ENCODE measurements at places on chromosomes 7 and 10.

- DNase-seq: no peak
These were observed 183.3 kb downstream of the JCAD start for GRCh38 chr10:29876008-29876555.

GRCh38 chr7:105648561-105649401 lies 67.5 kb upstream of the EFCAB10 start:
- peak; percentile 64 for DNase-seq

DNA sequence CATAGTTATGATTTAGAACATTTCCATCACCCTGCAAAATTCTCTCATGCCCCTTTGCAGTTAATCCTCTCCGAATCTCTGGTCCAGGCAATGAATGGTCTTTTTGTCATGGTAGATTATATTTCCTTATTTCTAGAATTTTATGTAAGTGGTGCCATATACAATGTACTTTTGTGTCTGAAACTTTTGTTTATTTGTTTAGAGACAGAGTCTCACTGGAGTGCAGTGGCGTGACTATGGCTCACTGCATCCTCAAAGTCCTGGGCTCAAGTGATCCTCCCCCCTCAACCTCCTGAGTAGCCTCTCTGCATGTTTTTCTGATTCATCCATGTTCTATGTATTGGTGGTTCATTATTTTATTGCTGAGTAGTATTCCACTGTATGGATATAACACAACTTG lies 23.2 kb upstream of the PDK4 start:
- no peak for DNase-seq

DNA sequence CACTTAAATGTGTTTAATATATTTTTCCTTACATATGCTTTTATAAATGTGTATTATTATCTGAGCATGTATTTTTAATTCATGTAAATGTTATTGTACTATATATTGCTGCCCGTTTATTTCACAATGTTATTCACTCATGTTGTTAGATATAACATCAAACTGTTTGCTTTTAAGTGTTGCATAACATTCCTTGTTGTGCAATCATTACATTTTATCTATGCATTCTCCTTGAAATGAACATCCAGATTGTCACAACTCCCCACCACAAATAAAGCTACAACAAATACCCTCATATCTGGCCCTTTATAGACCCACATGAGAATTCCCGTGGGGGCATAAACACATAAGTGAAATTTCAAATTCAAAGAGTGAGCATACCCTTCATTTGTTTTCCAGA lies 264.2 kb downstream of the HPSE2 start:
- DNase-seq: no peak

GRCh38 chr7:13041368-13041988 lies 354.0 kb downstream of the ARL4A start:
- DNase-seq: no peak

DNA sequence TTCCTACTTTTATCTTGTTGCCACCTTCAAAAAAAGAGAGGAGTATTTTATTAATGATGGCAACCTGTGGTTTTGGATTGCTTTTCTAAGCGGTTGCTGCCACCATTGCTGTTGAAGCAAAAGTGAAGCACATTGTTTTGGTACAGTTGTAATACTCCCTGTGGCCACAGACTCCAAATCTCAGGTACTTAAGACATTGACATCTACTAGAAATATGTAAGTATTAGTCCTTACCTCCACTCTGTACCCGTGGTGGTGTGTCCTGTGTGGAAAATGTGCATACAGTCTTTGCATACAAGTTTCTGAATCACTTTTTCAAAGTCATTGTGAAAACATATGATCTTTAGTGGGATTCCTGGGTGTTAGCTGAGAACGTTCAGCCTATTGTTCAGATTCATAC lies 85.7 kb downstream of the ANLN start:
- no peak for DNase-seq

DNA sequence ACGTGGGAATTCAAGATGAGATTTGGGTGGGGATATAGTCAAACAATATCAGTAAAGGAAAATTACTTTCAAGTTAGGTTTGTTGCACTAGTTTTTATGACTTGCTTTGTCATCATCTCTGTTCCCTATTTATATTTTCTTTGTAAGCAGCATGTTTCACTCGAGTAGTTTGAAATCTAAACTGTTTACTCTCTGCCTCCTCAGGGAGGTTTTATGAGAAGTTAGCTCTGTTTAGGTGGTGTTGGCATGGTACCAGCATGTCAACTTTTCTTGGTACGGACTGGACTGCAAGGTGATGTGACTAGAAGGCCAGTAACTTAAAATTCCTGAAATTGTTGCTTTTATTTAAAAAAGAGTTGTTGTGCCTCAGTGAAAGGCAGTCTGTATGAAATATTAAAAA lies 59.2 kb upstream of the MTPN start:
- DNase-seq: no peak

- DNase-seq: no peak
These were observed 88.6 kb downstream of the LYZL1 start for GRCh38 chr10:29377333-29377961.

DNA sequence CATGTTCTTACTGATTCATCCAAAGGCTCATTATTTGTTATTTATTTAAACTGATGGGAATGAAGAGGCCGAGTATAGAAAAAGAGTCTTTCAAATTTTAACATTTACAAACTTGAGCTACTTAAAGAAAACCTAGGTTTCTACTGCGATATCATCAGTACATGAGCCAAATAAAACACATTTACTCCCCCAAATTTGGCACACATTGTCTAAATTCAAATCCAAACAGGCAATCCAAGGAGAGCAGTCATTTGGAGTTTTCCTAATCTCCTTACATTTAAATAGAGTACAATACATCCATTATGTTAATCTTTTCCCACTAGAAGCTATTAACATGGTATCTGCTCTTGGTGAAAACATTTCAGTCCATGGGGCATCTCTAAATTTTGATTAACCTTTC lies 2.2 kb downstream of the NMT2 start:
- no peak for DNase-seq

- DNase-seq: no peak
These were observed 128.6 kb downstream of the WDR37 start for GRCh38 chr10:1184541-1185430.

DNA sequence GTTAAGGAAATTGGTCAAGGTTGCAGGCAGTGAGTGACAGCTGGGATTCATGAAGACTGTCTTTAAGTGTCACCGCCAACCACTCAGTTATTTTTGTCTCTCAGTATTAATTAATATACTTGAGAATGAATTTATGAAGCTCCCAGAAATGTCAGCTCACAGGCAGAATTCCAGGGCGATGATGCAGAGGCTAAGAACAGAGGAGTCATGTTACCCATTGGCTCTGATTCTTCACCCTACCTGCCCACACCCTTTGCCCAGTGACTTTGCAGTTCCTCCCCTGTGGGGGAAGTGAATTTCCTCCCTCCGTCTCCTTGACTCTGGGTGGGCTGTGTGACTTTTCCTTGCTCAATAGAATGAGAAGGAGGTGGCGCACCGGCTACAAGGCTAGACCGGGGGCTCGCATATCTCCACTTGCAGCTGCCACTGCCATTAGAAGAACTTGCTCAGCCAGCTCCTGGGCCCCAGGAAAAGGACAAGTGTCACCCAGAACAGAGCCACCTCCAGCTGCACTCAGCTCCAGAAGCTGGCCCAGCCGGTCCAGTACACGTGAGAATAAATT lies 157.1 kb upstream of the PRKCQ start:
- DNase-seq: peak; percentile 77

DNA sequence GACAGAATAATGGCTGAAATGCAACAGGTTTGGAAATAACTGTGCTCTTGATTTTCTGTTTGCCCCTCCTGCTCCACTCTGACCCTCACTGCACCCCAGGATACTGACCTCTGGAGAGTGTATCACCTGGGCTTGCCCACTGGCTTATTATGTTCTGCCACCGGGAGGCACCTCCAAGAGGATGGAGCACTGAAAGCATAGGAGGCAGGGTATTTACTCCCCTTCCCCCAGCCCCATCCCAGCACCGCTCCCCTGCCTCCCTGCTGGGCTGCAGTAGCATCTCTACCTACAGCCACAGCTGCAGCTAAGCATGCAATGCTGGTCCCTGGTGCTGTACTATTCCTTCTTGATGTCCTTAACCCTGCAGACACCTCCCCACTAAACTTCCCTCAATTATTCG lies 26.4 kb downstream of the RAB11FIP2 start:
- DNase-seq: no peak

- no peak for DNase-seq
These were observed 36.0 kb downstream of the CLIP2 start for GRCh38 chr7:74325210-74325565.

GRCh38 chr7:105760551-105761447 lies 115.6 kb downstream of the ATXN7L1 start:
- DNase-seq: no peak

GRCh38 chr10:6279540-6280267 lies 77.0 kb downstream of the PFKFB3 start:
- peak; percentile 84 for DNase-seq

- DNase-seq: no peak
These were observed 23.1 kb upstream of the BMPER start for GRCh38 chr7:33882040-33882837.

- peak; percentile 89 for DNase-seq
These were observed 116.2 kb upstream of the LAMB4 start for GRCh38 chr7:108246227-108246837.

- DNase-seq: no peak
These were observed 8.5 kb downstream of the CPED1 start for GRCh38 chr7:120996988-120997345.

GRCh38 chr10:121357401-121357800 lies 240.8 kb downstream of the FGFR2 start:
- no peak for DNase-seq

- DNase-seq: peak; percentile 11
These were observed 129.2 kb downstream of the TES start for GRCh38 chr7:116339564-116339963.

- DNase-seq: no peak
These were observed 9.3 kb downstream of the FXYD4 start for GRCh38 chr10:43380610-43381222.

DNA sequence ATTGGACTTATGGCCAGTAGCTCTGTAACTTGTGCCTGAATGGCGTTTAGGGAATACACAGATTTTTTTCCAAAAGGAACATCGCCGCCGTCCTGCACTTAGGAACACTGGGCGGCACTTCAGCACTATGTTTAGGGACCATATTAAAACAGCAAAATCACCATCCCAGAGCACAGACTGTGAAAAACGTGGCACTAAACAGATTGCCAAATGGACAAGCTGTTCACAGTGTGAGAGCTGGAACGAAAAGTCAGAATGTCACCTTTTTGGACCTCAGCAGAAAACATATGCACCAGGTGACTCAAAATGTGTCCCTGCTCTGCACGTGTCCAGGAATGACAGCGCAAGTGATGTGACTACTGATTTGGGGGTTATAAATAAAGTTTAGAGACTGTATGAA lies 87.9 kb downstream of the ODAD2 start:
- DNase-seq: no peak

DNA sequence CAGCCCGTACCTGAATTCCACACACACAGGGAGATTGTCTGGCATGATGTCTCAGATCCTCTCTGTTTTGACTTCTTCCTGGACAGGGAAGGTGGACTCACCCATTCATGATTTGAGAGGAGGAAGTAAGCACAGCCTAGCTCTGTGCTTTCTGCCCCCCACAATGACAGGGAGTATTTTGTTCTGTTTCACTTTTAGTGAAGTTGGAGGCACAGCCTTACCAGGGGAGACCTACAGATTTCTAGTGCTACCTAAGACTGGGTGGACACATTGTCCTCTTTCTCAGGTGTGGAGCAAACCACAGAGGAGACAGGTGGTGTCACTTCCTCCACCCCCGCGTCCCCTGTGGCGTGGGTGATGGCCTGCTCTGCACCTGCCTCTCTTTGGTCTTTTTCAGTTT lies 408.6 kb upstream of the PFKP start:
- DNase-seq: no peak

DNA sequence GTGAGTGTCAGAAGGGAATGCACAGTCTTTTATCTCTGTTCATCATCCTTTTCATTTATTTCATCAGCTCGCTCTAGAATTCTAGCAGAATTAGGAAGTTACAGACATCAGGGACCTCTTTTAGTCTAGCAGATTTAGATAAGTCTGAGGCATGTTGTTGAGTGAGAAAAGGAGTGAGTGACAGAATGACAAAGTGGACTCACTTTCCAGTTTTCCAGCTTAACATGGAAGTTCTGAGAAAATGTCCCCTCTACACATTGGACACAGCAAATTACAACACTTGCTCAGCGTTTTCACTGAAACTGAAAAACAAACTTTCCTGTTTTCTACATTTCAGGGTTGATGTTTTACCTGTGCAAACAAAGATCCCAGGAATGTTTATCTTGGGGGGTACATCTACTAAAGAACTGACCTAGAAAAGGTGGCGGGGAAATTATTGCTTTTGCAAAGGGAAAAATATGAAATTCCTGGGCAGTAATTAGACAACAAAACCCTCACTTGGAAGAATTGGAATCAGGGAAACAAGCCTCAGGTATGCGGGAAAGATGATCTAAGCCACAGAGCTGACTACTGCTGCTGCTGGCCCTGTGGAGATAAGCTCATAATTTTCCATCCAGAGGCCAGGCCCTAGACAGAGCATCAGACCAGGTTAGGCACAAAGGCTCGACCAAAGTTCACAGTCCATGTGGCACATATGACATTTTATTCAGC lies 14.6 kb upstream of the CYP3A5 start:
- no peak for DNase-seq

- DNase-seq: peak; percentile 84
These were observed 24.2 kb downstream of the IFIT3 start for GRCh38 chr10:89351780-89352597.

- no peak for DNase-seq
These were observed 146.6 kb upstream of the FRMD4A start for GRCh38 chr10:14477408-14477710.

GRCh38 chr7:121343302-121343701 lies 14.5 kb downstream of the WNT16 start:
- no peak for DNase-seq

DNA sequence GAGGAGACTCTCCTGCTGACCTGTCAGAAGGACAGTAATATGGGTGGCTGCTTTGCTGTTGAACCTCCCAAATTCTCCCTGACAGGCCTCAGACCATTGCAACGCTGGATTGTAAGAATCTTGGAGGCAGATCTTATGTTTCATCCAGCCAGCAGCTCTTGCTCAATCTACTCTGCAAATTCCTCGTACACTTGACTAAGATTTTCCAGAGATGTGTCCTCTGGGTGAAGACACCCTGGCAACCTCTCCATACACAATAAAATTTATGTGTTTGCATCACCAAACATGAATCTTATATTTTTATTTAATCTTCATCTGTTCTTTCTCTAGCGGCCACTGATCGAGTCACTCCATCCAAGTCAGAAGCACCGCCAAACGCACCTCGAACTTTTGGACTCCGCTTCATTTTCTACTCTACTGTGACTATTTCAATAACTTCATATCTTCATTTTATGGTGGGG lies 623.1 kb downstream of the ACTR3B start:
- no peak for DNase-seq

DNA sequence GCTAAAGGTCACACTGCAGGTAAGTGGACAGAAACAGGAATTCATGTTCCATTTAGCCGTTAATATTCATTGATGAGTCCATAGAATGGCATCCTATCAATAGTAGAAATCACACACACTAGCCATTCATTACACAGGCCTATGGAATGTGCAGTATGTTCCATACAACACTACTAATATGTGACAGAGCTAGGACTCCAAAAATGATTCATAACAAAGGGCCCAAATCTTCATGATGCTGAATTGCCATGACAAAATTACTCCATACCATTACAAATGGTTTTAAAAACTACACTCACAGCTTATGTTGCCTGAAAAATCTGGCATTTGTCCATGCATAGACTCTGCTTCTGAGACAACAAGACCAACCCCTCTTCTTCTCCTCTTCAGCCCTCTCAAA lies 549.1 kb downstream of the XPNPEP1 start:
- no peak for DNase-seq
